Fibroblast of skin of right biceps (primary cell): ENCODE measurements at places on chromosomes 1 and 21.

DNA sequence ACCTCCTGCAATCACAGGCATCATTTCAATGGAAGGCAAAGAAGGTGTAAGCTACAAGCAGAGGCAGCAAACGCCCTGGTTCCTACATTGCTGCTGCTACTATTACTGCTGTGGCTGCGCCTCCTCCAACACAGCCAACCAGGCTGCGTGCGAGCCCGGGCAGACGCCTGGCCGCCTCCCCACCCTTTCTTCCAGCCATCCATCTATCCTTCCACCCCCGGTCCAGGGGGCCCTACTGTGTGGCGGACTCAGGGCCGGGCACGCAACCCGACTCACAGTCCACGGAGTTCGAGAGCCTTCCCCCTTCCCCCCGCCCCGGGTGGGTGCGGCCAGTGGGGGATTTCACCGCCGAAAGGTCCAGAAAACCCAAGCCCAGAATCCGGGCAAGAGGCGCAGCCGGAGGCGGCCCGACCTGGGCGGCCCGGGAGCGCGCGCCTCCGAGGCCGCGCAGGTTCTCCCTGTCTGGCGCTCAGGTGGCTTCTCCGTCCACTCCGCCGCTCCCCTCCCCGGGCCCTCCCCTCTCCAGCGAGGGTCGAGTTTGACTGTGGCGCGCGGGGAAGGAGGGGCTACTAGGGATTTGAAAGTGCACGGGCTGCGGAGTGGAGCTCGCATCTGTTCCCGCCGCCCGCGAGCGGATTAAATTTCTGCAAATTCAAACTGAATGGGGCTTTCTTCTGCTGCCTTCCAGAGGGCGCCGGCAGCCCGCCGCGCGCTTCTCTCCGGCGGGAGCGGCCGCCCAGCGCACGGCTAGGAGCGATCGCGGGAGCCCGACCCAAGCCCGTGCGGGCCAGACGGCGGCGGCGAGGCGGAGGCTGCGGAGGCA is at the start of gene HUNK:
Gene HUNK (plus strand): TSS at position 569 of the 823 bp plus-strand sequence. CDS start 655 bp downstream, outside the sequence.
- peak; percentile 60 for DNase-seq

GRCh38 chr1:54996359-54996868 is 2.3 kb upstream of the BSND start:
- DNase-seq: peak; percentile 71

GRCh38 chr1:220271706-220272046 is 577 bp downstream of the RAB3GAP2 start:
- DNase-seq: peak; percentile 42

- DNase-seq: peak; percentile 49
Observed at GRCh38 chr1:74513411-74514300, 1.2 kb upstream of the LRRC53 start.

DNA sequence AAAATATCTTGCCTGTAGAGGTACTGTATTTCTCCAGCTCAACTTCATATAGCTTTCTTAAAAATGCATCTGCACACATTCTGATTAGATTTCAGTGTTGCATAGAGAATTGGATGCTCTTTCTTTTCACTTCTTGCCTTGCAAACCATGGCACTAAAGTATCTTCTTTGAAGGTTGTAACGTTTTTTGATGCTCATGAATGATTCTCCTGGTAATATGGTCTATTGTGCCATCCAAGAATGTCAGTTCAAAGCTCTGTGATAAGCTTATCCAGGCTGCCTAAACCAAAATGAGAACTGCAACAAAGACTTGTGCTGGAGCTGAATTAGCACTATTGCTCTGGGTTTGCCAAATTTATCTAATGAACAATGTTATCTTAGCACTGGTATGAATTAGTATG is 1.9 kb downstream of the SGIP1 start:
- no peak for DNase-seq

DNA sequence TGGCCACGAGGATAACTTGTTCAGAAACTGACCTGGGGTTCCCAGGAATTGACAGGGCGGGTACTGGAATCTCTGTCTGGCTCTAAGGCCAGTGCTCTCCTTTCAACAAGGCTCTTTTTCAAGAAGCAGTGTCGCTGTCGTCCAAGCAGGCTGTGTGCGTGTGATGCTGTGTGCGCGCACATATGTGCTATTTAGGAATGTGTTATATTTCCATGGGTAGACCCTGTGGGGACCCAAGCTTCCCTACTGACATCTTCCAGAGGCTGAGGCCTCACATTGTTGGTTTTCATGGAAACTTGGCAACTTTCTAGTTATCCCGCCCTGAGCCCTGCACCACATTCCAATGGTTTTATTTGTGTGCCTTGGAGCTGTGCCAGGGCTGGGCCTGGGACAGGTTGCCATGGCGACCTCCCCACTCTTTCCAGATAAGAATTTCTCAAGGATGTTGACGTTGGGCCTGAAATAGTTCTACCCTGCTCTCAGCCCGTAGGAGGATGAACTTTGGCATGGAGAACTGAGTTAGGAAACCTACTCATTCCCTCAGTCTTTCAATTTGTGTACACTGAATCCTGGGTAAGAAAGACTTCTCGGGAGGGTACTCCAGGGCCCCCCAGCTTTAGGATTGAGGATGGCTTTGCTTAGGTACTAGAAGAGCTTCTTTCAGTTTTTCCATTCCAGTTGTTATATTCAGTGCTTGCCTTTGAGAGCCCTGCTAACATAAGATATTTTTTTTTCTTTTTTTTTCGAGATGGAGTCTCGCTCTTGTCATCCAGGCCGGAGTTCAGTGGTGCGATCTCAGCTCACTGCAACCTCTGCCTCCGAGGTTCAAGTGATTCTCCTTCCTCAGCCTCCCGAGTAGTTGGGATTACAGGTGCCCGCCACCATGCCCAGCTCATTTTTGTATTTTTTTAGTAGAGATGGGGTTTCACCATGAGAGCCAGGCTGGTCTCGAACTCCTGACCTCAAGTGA is 38.8 kb upstream of the SRSF10 start:
- peak; percentile 99 for DNase-seq

DNA sequence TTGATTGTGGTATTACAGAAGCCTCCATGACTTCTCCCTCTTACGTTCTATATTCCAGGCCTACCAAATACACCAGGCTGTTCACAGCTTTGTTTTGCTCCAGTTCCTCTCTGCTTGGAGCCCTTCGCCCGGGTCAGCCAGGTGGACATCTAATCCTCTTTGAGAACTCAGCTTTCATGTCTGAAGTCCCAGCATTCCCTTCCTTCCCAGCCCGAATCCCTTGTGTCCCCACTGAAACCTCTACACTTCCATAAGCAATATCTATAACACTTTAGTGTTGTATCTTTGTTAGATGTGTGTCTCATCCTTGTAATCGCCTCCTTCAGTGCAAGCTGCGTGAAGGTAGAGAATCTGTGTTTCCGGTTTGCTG is 1.9 kb downstream of the RNF11 start:
- no peak for DNase-seq

- DNase-seq: no peak
Observed at GRCh38 chr1:208167261-208167869, 76.8 kb downstream of the PLXNA2 start.

GRCh38 chr1:152189657-152190442 is 30.8 kb upstream of the RPTN start:
- DNase-seq: peak; percentile 53

DNA sequence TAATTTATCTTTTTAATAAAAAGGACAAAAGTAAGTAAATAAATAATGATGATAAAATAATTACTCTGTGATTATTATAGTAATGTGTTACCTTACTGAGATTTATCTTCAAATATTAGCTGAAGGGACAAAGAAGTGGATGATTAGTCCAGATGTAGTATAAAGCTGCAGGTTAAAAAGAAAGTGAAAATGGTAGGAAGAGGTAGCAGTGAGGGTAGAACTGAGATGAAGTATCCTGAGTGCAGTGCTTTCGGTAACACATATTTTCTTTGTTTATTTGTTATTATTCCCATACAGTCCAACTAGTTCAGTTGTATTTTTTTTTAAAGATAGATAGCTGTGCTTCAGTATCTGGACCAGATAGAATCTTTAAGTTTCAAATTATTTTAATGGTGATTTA is 1203.5 kb downstream of the NCAM2 start:
- no peak for DNase-seq

DNA sequence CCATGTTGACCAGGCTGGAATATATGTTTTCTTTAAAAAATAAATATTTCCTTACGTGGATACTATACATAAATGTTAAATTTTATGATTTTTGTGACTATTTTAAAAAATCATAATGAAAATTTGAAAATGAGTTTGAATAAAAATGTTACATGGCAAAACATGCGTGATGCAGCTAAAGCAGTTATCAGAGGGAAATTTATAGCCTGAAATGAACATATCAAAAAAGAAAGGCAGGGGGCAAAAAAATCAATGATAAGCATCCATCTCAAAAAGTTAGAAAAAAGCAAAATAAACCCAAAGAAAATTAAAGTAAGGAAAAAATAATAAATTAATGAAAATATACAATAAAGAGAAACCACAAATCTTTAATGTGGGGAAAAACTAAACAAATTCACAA is 8.6 kb downstream of the CCSAP start:
- DNase-seq: no peak

DNA sequence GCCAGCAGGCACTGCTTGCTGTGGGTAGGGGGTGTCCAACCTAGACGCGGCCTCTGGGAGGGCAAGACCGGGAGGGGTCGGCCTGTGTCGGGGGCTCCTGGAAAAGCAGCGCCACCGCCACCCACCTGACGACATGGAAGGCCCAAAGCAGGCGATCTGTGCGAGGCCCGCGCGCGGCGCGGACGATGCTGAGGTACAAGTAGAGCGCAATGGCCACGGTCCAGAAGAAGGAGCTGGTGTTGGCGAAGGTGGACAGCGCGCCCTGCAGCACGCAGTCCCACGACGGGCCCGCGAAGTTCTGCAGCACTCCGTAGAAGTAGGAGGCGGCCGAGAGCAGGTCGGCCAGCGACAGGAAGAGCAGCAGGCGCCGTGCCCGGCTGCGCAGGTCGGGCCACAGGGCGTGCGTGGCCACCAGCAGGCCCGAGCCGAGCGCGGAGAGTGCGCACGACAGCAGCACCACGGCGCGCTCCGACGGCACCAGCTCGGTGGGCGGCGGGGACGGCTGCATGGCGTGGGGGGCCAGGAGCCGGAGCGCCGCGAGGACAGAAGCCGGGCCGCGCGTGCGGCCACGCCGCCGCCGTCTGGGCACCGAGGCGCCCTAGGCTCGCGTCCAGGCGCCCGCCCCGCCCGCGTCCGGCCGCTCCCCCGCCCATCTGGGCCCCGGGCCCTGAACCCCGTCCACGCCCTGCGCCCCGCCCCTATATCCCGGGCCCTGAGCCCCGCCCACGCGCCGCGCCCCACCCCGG is at the start of gene GPR157:
Gene GPR157 (minus strand): TSS at position 583 of the 746 bp plus-strand sequence. CDS start 75 bp downstream, at position 508.
- DNase-seq: peak; percentile 71

DNA sequence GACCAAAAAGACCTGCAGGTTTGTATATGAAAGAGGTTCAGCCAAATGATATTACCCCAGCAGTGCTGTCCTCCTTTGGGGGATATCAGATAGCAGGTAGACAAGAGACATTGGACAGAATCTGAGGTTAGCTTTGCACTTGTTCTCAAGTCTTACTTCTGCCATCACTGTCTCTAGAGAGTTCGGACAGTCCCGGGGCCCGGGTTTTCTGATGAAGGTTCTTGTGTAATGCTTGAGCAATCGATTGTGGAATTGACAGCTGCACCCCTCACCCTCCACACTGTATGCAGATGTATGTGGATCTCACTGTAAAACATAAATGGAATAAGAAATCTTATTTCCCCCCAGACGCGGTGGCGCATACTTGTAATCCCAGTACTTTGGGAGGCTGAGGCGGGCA is 56.2 kb upstream of the MORC3 start:
- no peak for DNase-seq

- peak; percentile 57 for DNase-seq
Observed at GRCh38 chr1:147600119-147601111, 59.1 kb downstream of the BCL9 start.

GRCh38 chr1:214228976-214229375 is 52.0 kb upstream of the SMYD2 start:
- DNase-seq: no peak

GRCh38 chr1:170853302-170853701 is 82.0 kb upstream of the MROH9 start:
- no peak for DNase-seq

- no peak for DNase-seq
Observed at GRCh38 chr1:184851822-184852746, 97.4 kb upstream of the EDEM3 start.

- DNase-seq: peak; percentile 51
Observed at GRCh38 chr1:234887016-234887900, 241.4 kb downstream of the TOMM20 start.

GRCh38 chr1:40786171-40786994 is 2.8 kb downstream of the KCNQ4 start:
- DNase-seq: no peak

- DNase-seq: no peak
Observed at GRCh38 chr1:104348277-104348676, 598.6 kb downstream of the AMY1C start.

GRCh38 chr1:183879494-183879893 is 74.6 kb downstream of the RGL1 start:
- DNase-seq: no peak
